ENCODE measurements at places on chromosomes 3 and 15.
A peak's percentile ranks its signal among the peaks of the same experiment; 100 is the strongest.

DNA sequence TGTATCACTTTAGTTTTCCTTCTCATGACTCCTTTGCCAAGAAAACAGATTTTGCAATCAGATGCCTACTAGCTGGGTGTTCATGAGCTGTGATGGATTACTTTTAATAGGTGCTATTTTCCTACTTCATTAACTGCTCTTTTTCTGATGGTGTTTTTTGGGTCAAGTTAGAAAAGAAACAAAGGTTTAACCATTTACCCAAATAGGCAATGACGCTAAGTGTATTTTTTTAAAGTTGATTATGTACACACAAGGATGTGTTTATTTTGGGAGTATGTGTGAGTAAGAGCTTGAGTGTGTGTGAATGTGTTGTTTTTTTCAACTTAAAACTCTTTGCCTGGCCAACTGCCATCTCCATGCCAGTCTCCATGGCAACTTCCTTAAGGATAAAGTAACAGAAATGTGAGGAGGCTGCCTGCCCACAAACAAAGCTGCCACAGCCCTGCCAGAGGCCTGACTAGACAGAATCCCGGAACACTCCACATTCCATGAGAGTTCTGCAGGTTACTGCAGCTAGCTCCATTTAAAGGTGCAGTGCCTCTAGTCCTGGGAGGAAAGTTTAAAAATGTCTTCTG is 215.6 kb upstream of the RBMS3 start:
- H3K27me3 ChIP-seq, result no peaks in the 10 kb centered on the region
- no peaks in the 10 kb centered on the region for H3K36me3 ChIP-seq
- H3K4me1 ChIP-seq, result peaks cover 9% of the 10 kb centered on the region
- H3K4me3 ChIP-seq, result no peak overlapping the region

- H3K4me1 ChIP-seq, result peaks cover 28% of the 10 kb centered on the region
- H3K36me3 ChIP-seq, result no peaks in the 10 kb centered on the region
- no peak for DNase-seq
- H3K4me3 ChIP-seq, result no peak overlapping the region
Observed at GRCh38 chr3:120506828-120507774, 56.3 kb upstream of the FSTL1 start.

GRCh38 chr15:98417346-98417745 is 231.0 kb upstream of the IGF1R start:
- DNase-seq, result no peak
- no peak overlapping the region for H3K27ac ChIP-seq
- H3K27me3 ChIP-seq, result peaks cover 41% of the 10 kb centered on the region
- H3K4me1 ChIP-seq, result peaks cover 26% of the 10 kb centered on the region
- no peaks in the 10 kb centered on the region for H3K36me3 ChIP-seq

GRCh38 chr3:71207632-71208031 is 375.9 kb downstream of the FOXP1 start:
- H3K4me3 ChIP-seq, result no peak overlapping the region
- peak overlapping the region; percentile 67 for H3K27ac ChIP-seq
- peaks cover 65% of the 10 kb centered on the region for H3K4me1 ChIP-seq
- DNase-seq, result no peak
- H3K27me3 ChIP-seq, result no peaks in the 10 kb centered on the region

DNA sequence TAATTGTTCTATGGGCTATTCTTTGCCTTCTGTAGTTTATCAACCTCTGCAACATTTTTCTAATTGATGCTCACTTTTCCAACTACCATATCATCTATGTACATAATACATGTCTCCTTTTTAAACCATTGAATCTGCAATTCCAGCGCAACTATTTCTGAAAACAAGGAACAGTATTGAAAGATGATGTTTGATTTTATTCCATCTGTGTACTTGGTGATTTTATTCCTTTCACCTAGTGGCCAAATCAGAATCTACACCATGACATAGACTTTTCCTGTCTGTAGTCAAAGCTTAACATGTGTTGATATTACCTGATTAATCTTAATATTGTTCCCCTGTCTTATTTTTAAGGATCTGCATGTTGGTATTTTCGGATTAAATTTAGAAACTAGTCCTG is 13.0 kb downstream of the NKTR start:
- DNase-seq, result no peak
- H3K27ac ChIP-seq, result peak overlapping the region; percentile 79
- no peaks in the 10 kb centered on the region for H3K27me3 ChIP-seq
- peaks cover 11% of the 10 kb centered on the region for H3K36me3 ChIP-seq

DNA sequence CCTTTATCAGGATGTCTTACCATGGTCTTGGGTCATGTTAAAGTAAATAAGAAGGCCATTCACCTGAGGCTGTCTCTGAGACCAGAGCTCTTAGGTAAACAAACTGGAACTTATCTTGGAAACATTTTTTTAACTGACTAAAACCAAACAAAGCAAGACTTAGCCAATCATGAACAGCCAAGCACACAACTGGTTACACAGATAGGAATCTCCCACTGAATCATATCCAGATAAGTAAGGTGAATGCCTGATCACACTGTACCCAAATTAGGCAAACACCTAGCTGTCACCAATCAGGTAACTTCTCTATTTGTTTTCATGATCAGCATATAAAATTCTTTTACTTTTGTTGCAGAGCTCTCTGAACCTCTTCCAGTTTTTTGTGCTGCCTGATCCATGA is 205.4 kb downstream of the CNTN3 start:
- no peak overlapping the region for H3K27ac ChIP-seq
- H3K4me1 ChIP-seq, result no peaks in the 10 kb centered on the region
- DNase-seq, result no peak
- H3K4me3 ChIP-seq, result no peak overlapping the region
- no peaks in the 10 kb centered on the region for H3K36me3 ChIP-seq

DNA sequence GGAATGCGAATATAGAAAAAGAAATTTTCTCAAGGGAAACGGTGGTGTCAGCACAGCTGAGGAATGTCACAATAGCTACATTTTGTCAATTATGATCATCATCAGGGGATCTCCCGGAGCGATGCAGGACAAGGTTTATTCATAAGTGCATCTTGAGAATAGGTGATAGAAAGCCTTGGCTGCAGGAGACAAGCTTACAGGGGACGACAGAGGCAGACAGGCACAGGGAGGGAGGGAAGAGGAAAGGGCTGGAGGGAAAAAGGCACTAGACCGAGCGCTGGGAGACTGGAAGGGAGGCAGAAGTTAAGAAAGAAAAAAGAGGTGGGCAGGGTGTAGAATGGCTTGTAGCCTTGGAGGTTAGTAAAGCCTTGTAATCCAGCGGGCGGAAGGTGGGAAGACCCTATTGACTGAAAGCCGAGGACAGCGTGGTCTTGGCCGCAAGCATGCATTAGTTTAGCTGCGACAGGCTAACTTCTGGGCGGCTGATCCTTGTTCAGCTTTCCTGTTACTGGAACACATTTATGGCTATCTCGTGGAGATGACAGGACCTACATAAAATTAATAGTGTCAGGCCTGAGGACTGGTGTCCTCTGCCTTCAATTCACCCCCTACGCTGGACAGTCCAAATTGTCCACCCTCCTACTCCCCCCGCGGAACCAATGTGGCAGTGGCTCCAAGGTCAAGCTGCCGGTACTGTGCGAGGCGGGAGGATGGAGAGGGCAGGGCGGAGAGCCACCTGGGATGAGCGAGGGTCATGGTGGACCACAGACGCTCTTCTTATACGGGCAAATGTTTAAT is 1.4 kb upstream of the NECTIN3 start:
- H3K4me3 ChIP-seq, result peak overlapping the region; percentile 83
- DNase-seq, result no peak
- H3K27ac ChIP-seq, result peak overlapping the region; percentile 87

- H3K4me3 ChIP-seq, result no peak overlapping the region
- H3K4me1 ChIP-seq, result peaks cover 10% of the 10 kb centered on the region
- no peak overlapping the region for H3K27ac ChIP-seq
- no peak for DNase-seq
Observed at GRCh38 chr3:115680803-115681345, 57.6 kb downstream of the GAP43 start.

- no peak overlapping the region for H3K27ac ChIP-seq
- no peak for DNase-seq
- H3K4me3 ChIP-seq, result no peak overlapping the region
- peaks cover 52% of the 10 kb centered on the region for H3K4me1 ChIP-seq
- no peaks in the 10 kb centered on the region for H3K27me3 ChIP-seq
Observed at GRCh38 chr15:92634060-92634459, 21.5 kb downstream of the FAM174B start.

- no peaks in the 10 kb centered on the region for H3K36me3 ChIP-seq
- peaks cover 17% of the 10 kb centered on the region for H3K4me1 ChIP-seq
- no peak overlapping the region for H3K27ac ChIP-seq
- H3K27me3 ChIP-seq, result no peaks in the 10 kb centered on the region
- no peak for DNase-seq
Observed at GRCh38 chr3:121651684-121652083, 9.0 kb downstream of the HCLS1 start.

- no peaks in the 10 kb centered on the region for H3K36me3 ChIP-seq
- no peak overlapping the region for H3K4me3 ChIP-seq
- H3K27ac ChIP-seq, result no peak overlapping the region
- peaks cover 5% of the 10 kb centered on the region for H3K4me1 ChIP-seq
- DNase-seq, result no peak
Observed at GRCh38 chr3:161977850-161978249, 481.2 kb downstream of the OTOL1 start.

- no peaks in the 10 kb centered on the region for H3K36me3 ChIP-seq
- H3K27me3 ChIP-seq, result peaks cover 15% of the 10 kb centered on the region
- no peaks in the 10 kb centered on the region for H3K4me1 ChIP-seq
- H3K27ac ChIP-seq, result no peak overlapping the region
- H3K4me3 ChIP-seq, result no peak overlapping the region
Observed at GRCh38 chr15:80199366-80199765, 46.6 kb downstream of the FAH start.

DNA sequence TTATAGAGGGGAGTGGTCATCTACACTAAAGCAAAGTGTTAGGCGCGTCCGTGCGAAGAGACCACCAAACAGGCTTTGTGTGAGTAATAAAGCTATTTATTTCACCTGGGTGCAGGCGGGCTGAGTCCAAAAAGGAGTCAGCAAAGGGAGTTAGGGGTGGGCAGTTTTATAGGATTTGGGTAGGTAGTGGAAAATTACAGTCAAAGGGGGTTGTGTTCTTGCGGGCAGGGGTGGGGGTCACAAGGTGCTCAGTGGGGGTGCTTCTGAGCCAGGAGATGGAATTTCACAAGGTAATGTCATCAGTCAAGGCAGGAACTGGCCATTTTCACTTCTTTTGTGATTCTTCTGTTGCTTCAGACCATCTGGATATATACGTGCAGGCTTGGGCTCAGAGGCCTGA is 47.1 kb downstream of the OIP5 start:
- H3K27ac ChIP-seq, result peak overlapping the region; percentile 98
- H3K27me3 ChIP-seq, result no peaks in the 10 kb centered on the region
- peaks cover 47% of the 10 kb centered on the region for H3K36me3 ChIP-seq

DNA sequence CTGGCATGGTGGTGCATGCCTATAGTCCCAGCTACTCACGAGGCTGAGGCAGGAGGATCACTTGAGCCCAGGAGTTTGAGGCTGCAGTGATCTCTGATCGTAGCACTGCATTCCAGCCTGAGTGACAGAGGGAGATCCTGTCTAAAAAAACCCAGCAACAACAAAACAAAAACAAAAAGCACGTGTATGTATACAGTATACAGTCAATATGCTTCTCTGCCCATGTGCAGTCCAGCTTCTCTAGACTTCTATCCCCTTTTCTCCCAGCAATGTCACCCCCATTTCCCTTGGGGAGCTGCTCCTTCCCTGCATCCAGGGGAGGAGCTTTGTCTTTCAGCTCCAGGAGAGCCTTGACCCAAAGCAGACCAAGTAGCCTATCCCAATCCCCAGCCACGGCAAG is 20.0 kb upstream of the GRIP2 start:
- H3K4me1 ChIP-seq, result peaks cover 15% of the 10 kb centered on the region
- no peak overlapping the region for H3K4me3 ChIP-seq
- no peak for DNase-seq
- peaks cover 66% of the 10 kb centered on the region for H3K27me3 ChIP-seq
- H3K27ac ChIP-seq, result no peak overlapping the region
- H3K36me3 ChIP-seq, result no peaks in the 10 kb centered on the region
